ENCODE measurements at places on chromosomes 3 and 15.

GRCh38 chr3:99817437-99818240, at the start of gene CMSS1:
Gene CMSS1 (plus strand): TSS chr3:99817862.
- DNase-seq, result peak; percentile 69

DNA sequence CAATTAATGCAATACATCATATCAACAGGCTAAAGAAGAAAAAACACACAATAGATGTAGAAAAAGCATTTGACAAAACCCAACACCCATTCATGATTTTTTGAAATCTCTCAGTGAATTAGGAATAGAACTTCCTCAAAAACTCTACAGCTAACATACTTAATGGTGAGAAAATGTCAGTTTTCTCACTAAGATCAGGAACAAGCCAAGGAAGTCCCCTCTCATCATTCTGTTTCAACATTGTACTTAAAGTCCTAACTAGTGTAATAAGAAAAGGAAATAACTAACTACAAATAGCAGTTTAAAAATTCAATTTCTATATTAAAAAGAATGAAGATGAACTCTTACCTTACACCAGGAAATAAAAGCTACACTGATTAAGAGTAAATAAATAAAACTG, 77.8 kb downstream of the DCLK3 start:
- no peak for DNase-seq

DNA sequence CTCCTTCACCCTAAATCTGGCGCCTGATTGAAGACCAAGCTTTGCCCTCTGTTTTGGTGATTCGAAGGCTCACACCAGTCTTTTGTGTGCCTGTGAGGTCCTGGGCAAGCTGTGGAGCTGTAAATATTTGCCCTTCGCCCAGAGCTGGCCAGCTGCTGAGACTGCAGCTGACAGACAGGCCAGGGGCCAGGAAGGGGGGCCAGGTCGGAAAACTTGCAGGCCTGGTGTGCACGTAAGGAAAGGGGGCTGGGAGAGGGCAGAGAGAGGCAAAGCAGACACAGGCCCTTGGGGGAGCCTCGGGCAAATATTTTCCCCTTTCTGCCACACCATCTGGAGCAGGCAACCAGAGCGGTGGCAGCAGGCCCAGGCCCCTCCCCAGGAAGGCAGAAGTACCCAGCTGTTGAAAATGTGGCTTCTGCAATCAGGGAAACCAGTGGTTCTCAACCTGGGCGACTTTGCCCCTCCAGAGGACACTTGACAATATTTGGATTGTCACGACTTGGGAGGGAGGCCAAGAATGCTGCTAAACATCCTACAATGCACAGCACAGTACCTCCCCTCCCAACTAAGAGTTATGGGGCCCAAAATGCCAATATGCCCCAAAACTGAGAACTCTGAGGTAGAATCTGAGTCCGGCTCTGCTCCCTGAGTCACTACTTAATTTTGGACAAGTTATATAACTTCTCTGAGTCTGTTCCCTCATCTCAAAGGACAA, 2.5 kb downstream of the PDZRN3 start:
- no peak for DNase-seq

GRCh38 chr15:58522865-58523264, 91.1 kb downstream of the LIPC start:
- no peak for DNase-seq

All from NCI-H1930 (cell line).